ENCODE measurements at places on chromosomes 6 and 20.

- no peak for DNase-seq
Observed at GRCh38 chr20:10539818-10540553, 104.9 kb downstream of the SLX4IP start.

- no peak for DNase-seq
Observed at GRCh38 chr20:15200147-15200565, 862.7 kb upstream of the FLRT3 start.

DNA sequence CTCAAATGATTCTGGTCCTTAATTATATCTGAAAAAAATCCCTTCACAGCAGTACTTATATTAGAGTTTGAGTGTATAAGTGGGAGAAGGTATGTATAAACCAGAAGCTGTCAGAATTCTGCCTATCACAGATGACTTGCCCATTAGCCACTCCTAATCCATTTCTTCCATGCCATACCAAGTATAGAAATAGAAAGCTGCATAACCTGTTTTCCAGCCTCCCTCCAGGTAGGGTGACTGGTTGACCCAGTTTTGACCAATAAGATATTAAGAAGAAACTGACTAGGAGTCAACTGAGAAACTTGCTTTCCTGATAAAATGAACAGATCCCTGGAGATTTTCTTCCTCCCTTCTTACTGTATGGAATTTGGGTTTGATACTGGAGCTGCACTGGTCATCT is 112.2 kb upstream of the GRIK2 start:
- no peak for DNase-seq

GRCh38 chr6:168601546-168601945 is 160.6 kb downstream of the SMOC2 start:
- DNase-seq: no peak

DNA sequence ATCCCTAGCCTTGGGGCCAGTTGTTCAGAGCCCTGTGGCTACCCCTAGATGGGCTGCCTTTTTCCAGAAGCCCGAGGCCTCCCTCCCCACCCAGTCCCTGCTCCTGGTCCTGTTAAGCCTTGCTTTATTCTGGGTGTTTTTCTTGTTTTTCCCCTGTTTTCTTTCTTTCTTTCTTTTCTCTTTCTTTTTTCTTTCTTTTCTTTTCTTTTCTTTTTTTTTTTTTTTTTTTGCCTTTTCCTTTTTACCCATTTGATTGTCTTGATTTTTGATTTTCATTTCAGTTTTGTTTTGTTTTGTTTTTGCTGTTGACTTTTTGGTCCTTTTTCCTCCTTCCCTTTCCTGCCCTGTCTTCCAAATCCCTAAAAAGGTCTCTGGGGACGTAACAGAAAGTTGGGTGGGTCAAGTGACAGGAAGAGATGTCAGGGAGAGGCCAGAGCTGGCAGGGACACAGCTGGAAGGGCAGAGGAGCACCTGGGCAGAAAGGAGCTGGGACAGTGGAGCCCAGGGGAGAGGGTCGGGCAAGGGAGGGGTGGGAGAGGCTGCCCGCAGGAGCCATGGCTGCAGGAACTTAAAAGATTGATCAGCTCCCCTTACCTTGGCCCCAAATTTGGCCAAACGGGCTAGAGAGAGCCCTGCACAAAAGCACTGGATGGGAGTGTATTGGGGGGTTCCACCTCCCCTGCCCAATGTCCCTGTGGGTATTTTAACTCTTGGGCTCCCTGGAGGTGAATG is 27.6 kb downstream of the MYH7B start:
- no peak for DNase-seq

DNA sequence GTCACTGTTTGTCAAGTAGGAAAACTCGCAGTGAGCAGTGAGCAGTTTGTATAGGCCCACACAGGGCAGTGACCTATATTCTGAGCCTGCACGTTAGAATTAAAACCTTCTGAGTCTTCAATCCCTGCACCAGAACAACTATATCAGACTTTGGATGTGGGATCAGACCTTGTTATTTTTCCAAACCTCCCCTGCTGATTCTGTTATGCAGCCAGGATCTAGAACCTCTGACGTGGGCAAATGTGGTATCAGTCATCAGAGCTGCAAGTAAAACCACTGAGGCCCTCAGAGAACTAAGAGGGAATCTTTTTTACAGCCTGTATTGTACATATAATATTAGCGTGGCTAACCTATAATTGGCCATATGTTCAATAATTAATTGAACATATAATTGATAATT is 32.0 kb upstream of the AKAP7 start:
- no peak for DNase-seq

All from activated CD8-positive, alpha-beta memory T cell treated with anti-CD3 and anti-CD28 coated beads for 4 hours (primary cell).